NCI-H1436 (cell line): ENCODE measurements at places on chromosomes 1 and 21.

GRCh38 chr1:238485057-238485911 is 594.6 kb upstream of the ZP4 start:
- peak; percentile 34 for DNase-seq

GRCh38 chr1:233393926-233394680 is 66.6 kb downstream of the MAP3K21 start:
- peak; percentile 37 for DNase-seq

GRCh38 chr1:173475564-173476196 is 1.5 kb upstream of the PRDX6 start:
- DNase-seq: no peak

GRCh38 chr1:204777591-204777990 is 92.1 kb upstream of the LRRN2 start:
- DNase-seq: no peak
